GM23248 (cell line): ENCODE measurements at places on chromosomes 6 and 20.

- DNase-seq = peak; percentile 30
Observed at GRCh38 chr20:38631155-38632022, 29.8 kb downstream of the ARHGAP40 start.

GRCh38 chr6:31906122-31906521, 4.2 kb upstream of the ZBTB12 start:
- no peak for DNase-seq

DNA sequence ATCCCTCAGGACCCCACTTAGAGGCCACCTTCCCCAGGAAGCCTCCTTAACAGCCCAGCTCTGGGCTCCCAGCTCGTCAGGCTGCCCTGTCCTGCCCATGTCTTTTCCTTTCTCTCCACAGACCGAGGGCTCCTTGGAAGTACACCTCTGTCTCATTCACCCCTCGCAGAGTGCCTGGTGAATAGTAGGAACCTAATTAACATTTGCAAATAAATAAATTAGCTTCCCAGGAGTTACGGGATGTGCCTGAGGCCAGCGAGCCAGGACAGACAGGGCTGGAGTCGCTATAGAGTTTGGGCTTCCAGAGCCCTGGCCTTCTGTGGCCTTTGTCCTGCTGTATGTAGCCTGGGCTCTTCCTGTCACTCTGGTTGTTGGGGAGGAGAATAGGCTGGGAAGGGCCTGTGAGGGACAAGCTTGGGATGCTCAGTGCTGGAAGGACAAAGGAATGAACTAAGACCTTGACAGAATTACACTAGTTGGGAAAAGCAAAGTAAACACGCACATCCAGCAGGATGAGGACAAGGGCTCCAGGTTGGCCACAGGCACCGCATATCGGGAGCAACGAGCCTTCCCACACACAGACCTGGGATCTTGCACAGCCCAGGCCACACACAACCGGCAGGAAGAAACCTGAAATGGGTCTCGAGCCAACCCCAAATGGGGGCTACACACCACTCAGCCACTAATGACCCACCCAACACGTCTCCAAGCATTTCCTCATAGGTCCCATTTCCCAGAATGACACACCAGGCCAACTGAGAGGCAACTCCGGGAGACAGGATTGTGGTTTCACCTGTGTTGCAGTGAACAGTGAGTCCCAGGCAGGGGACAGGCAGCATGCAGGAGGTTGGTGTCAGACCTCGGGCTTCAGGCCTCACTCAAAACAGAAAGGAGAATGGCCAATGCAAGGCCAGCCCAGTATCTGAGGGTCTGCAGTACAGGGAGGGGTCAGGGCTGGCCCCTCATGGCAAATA, 9.7 kb downstream of the MAP1LC3A start:
- DNase-seq = no peak

DNA sequence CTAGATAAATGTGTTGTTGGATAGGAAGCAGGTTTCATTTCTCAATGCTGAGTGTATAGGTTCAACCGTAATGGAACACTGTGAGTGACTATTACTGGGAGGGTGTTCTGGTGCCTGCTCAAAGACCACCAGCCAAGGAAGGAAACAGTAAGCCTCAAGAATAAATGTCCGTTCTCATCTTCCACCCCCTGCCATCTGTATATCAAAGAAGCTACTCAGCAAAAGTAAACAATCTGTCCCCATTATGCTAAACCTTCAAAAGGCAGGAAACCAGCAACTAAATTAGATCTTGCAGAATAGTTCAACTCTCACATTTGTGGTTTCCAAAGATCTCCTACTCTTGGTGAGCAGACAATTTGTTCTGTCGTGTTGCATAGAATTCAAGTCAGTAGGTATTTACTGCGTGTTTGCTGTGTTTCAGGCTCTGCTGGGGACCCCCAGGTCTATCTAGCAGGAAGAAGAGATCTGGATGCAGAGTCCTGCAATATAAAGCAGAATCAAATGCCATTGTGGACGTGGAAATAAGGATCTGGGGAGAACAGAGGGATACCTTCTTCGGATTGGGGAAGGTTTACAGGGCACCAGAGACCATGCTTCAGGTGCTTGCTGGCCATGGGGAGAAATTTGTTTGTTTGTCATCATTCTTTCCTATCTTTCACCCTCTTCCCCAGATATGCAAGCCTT, 87.3 kb downstream of the SCML4 start:
- no peak for DNase-seq

DNA sequence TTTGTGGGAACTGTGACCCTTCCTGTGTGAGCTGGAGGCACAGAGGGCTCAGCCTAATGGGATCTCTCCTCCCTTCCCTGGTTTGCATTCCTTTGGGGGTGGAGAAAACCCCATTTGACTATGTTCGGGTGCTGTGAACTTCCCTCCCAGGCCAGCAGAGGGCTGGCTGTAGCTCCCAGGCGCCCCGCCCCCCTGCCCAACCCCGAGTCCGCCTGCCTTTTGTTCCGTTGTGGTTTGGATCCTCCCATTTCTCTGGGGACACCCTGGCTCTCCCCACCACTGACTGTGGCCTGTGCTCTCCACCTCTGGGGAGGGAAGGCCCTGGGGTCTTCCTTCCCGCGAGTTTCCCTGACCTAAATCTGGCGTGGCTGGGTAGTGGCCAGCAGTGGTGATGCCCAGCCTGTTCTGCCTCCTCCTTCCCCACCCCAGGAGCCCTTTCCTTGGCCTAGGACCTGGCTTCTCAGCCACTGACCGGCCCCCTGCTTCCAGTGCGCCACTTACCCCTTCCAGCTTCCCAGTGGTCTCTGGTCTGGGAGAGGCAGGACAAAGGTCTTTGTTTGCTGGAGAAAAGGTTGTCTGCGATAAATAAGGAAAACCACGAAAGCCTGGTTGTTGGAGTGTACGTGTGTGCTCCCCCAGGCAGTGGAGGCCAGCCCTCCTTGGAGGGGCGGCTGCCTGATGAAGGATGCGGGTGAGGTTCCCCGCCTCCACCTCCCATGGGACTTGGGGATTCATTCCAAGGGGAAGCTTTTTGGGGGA, 4.9 kb downstream of the VEGFA start:
- DNase-seq = peak; percentile 89

GRCh38 chr20:14609328-14610221, 272.2 kb upstream of the FLRT3 start:
- no peak for DNase-seq

GRCh38 chr6:20686142-20686541, 151.9 kb downstream of the CDKAL1 start:
- no peak for DNase-seq

DNA sequence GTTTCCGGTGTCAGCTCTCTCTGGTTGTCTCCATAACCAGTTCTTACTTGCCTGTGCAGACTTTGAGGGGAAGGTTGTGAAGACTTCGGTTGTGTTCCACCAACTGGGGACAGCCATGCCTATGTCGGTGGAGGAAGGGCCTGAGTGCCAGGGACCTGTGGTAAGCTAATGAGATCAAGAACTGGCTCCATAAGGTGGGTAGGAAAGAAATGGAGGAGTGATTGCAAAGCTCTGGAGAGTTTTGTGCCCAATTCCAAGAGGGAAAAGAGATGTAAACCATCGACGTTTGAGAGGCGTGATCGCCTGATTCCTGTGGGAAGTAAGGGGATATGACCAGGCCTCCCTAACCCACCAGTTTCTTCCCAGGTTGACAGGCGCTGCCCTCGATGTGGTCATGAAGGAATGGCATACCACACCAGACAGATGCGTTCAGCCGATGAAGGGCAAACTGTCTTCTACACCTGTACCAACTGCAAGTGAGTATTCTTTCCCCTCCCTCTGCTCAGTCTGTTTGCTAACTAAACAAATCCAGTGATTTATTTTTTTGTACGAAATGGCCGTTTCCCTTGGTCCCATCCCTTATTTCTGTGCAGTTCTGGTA, 893 bp downstream of the POLR1H start:
- peak; percentile 57 for DNase-seq

GRCh38 chr20:20167698-20168097, 115.4 kb downstream of the CFAP61 start:
- no peak for DNase-seq
